ENCODE measurements at places on chromosomes 7 and 10.

DNA sequence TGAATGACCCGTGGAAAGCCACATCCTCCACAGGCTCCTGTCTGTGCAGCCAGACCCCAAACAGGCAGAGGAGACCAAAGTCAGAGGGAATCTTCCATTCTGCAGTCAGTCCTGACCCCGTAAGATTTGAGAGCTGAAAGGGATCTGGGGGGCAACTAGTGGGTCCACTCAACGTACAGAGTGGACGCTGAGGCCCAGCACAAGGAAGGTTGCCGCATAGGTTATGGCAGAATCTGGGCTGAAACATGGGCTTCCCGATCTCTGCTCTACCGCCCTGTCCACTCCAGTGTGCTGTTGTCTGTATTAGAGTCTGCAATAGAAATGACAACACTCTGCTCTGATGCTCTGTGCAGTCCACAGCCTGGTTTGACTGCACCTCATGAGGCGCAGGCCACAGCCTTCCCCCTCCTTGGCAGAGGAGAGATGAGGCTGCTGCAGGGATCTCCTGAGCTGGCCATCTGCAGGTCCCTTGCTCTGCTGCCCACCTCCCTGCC is 7.9 kb upstream of the ZNF22 start:
- DNase-seq = no peak

DNA sequence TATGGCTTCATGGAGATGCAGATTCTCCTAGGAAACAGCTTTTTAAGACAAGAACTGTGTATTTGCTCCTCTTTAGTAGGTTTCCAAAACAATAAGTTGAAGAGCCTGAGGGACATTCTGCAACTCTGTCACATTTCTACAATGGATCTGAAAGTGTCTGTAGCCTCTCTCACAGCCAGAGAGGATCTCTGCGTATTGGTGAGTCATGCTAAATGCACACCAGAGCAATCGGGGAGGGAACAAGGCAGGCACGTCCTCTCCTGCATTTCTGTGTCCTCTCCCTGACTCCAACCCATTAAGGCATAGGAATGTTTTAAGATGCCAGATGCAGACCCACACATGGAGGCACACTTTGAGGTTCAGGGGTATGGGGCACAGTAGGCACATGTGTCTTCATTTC is 1126.4 kb upstream of the GHITM start:
- no peak for DNase-seq

- no peak for DNase-seq
These were observed 84.8 kb upstream of the AGBL3 start for GRCh38 chr7:134901389-134902020.

DNA sequence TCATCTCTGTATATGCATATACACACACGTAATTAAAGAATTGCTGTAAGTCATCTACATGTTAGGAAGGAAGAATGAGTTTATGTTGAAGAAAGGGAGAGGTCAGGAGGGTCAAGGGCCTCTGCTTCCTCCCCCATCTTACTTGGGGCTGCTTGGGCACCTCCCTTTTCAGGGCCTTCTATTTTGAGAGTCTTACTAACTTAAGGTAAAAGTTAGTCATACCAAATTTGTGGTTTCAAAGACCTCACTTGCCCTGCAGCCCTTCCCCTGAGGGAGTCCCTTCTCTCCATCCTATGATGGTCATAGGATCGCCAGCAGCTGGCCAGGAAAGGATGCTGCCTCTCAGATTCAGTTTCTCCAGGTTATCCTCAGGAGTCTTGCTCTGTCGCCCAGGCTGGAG is 2.6 kb downstream of the PLEKHS1 start:
- DNase-seq = no peak

DNA sequence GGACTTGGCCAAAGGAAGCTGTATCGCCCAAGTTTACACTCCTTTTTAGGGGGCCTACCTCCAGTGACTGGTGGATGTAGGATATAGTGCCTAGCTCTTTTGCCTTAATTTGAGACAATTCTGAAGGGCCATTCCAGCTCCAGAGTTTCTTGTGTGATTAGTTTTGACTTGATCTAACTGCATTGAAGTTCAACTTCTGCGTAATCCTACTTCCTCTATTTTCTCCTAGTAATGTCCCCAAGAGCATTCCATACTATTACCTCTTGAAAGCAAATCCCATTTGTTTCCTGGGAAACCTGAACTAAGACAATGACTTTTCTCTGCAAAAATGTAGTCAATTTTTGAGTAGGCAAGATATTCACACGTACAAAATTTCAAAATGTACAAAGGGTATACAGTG is 4.7 kb upstream of the H2AZ2 start:
- no peak for DNase-seq

DNA sequence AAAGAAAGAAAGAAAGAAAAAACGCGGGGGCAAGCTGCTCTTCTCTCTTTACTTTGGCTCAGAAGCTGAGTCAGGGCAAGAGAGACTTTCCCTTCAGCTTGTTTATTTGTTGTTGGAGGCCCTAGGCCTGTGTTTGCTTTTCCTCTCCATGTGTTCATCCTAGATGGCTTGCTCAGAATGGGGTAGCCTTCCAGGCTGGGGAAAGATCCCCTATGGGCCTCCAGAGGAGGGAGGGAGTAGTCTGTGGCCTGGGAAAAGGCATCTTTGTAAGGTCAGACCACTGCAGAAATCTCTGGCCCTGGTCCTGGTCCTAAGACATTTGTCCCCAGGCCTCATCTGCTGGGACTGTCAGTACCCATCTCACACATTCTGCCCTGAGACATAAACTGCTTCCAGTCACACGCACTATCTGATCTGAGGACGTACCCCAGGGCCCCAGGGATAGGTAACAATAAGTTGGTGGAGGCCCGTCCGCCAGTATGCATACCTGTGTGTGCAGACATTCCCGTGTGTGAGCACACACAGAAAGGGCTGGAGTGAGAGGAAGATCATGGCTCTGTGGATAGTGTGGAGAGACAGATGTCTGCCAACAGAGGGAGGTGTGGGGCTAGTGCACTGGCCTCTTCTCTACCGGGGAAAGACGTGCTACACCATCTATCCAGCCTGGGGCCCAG is 4.9 kb upstream of the SCD start:
- DNase-seq = peak; percentile 23

GRCh38 chr10:10855151-10855581 is 162.5 kb upstream of the CELF2 start:
- no peak for DNase-seq

GRCh38 chr10:24759672-24760071 is 36.0 kb upstream of the ARHGAP21 start:
- no peak for DNase-seq

DNA sequence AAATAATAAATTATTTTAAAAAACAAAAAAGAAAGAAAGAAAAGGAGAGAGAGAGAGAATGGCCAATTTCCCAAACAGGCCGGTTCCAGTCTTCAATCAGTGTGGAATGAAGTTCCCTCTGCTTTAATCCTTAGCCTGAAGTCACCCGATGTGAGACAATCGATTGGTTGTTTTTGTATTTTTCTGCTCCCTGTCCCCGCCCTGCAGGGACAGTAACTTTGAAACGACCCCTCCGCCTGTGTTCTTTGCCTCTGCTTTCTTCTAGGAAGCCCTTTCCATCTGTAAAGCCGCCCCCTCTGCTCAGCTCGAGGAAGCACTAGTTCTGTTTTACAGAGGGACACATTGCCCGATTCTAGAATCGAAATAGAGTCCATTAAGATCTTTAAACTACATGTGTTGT is 33.4 kb downstream of the FOXL3 start:
- DNase-seq = no peak

DNA sequence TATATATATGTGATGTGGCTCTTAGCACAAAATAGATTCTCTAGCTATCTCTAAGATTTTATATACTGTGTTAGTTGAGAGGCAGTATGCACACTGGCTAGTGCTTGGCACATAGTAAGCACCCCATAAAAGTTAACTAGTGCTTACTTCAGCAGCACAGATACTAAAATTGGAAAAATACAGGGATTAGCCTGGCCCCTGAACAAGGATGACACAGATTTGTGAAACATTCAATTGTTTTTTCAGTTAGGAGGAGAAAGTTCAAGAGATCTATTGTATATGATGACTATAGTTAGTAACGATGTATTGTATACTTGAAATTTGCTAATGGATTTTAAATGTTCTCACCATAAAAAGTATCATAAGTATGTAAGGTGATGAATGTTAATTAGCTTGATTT is 78.3 kb upstream of the LRRC17 start:
- no peak for DNase-seq

GRCh38 chr7:23863209-23863787 is 153.3 kb downstream of the STK31 start:
- no peak for DNase-seq

DNA sequence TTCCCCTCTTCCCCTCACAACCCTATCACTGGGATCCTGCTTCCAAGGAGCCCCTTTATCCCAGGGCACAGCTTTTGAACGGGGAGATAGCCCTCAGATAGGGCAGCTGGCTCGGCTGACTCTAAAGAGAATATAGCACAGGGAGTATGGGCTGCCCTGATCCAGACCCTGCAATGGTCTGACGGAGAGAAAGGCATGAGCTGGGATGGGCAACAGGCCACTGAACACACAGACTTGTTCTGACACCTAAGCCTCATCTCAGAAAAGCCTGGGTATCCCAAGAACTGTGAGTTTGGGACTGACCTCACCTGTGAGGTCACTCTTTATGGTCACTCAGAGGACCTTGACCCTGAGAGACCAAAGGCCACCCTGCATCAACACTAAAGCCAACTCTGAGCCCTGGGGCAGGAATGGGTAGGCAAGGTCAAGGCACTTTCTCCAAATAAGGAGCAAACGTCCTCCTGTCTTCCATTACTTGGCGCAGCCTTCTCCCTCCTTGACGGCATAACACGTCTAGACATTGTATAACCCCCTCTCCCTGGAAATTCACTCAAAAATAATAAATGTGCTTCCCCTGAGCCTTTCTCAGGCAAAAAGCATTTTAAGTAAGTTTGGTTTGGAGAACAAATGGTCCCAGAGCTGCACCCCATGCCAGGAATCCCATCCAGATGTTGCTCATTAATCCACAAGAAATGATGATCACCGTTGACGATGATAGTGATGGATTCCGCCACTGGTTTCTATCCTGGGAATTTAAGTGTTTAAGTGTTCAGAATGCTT is 8.2 kb upstream of the LRRC18 start:
- DNase-seq = no peak

DNA sequence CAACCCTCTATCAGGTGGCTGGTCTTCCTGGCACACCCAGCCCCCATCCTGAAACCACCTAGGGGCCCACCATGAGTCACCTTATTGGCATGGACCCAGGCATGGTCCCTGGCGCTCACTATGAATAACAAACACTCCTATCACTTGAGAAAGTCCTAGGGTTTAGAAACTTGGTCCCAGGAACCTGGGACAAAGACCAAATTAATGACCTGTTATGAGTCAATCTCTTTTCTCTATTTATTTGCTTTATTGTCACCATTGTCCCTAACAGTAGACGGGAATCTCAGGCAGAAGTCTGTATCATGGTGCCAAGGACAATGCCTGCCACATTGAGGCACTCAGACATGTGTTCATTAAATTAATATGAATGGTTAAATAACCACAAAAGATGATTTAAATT is 599.6 kb upstream of the C7orf33 start:
- no peak for DNase-seq

- no peak for DNase-seq
These were observed 449.4 kb downstream of the PTPRN2 start for GRCh38 chr7:158138329-158138597.

DNA sequence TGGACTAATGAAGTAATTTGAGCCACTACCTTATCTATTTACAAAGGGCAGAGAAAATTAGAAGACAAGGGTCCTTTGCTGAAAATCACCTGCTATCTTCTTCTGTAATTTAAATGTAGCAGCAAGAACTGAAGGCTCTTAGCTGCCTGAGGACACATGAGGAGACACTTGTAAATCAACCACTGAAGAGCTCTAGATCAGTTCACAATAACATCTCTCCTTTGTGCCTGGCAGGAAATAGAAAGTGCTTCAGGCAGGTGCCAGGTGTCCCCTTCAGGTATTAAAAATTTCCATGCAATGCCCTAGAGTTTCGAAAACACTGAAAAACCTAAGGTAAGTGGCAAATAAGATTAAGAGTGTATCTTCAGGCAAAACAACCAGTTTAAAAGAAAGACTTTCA is 474.6 kb downstream of the GRM8 start:
- DNase-seq = no peak

GRCh38 chr7:46168671-46169383 is 247.8 kb upstream of the IGFBP3 start:
- no peak for DNase-seq

GRCh38 chr10:3622427-3622826 is 162.6 kb downstream of the KLF6 start:
- no peak for DNase-seq

GRCh38 chr7:108308903-108309302 is 147.3 kb downstream of the NRCAM start:
- no peak for DNase-seq

DNA sequence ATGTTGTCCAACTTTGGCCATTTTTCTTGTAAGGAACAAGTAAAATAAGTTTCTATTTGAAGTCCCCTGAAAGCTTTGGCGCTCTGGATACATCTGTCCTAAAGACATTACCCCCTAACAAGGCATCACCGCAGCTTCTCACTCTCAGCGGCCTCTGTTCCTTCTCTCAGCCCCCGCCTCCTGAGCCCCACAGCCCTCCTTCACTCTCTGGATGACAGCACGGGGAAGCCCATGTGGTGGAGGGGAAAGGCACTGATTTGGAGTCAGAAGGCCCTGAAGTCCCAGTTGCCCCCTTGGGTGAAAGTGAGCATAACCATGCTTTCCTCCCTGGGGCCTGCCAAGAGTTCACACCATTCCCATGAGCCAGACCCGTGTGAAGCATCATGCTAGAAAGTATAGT is 4.6 kb downstream of the H2BK1 start:
- DNase-seq = no peak

- DNase-seq = no peak
These were observed 100.1 kb upstream of the PTN start for GRCh38 chr7:137443616-137444015.

DNA sequence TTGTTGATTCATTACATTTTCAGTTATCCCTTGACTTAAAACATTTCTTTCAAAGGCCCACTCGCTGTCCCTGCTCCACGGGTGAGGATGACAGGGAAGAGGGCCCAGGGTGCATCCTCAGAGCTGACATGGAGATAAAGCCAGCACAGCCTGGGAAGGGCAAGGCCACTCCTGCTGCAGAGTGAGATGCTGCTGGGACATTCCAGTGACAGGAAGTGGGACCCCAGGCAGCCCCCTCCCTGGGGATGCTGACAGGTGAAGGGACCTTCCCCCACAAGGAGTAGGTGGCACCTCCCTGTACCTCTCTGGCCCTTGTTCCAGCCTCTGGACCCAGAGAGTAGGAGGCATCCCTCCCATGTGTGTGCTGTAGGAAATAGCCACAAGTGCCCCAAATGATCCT is 97.8 kb upstream of the DDC start:
- no peak for DNase-seq

GRCh38 chr10:20909801-20910200 is 12.7 kb upstream of the NEBL start:
- DNase-seq = no peak

DNA sequence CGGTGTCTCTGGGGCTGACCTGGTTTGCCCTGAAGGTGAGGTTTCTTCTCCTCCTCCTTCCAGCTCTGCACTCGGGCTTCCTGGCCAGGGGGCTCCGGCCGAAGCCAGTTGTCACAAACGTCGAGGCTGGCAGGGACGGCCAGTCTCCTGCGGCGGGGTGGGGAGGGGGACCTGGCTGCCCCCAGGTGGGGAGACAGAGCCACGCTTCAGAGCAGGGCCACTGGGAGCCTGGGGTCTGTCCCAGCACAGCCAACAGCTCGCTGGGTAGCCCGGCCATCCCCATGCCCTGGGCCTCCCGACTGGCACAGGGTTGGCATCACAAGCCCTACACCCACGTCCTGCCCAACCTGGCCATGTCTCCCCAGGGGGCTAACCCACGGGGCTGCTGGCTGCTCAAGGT is 20.4 kb downstream of the MICALL2 start:
- no peak for DNase-seq

- no peak for DNase-seq
These were observed 10.6 kb downstream of the CCNJ start for GRCh38 chr10:96053985-96054384.

- no peak for DNase-seq
These were observed 5.6 kb upstream of the MTG1 start for GRCh38 chr10:133388236-133388972.
